ENCODE measurements at places on chromosomes 7 and 10.
A peak's percentile ranks its signal among the peaks of the same experiment; 100 is the strongest.

DNA sequence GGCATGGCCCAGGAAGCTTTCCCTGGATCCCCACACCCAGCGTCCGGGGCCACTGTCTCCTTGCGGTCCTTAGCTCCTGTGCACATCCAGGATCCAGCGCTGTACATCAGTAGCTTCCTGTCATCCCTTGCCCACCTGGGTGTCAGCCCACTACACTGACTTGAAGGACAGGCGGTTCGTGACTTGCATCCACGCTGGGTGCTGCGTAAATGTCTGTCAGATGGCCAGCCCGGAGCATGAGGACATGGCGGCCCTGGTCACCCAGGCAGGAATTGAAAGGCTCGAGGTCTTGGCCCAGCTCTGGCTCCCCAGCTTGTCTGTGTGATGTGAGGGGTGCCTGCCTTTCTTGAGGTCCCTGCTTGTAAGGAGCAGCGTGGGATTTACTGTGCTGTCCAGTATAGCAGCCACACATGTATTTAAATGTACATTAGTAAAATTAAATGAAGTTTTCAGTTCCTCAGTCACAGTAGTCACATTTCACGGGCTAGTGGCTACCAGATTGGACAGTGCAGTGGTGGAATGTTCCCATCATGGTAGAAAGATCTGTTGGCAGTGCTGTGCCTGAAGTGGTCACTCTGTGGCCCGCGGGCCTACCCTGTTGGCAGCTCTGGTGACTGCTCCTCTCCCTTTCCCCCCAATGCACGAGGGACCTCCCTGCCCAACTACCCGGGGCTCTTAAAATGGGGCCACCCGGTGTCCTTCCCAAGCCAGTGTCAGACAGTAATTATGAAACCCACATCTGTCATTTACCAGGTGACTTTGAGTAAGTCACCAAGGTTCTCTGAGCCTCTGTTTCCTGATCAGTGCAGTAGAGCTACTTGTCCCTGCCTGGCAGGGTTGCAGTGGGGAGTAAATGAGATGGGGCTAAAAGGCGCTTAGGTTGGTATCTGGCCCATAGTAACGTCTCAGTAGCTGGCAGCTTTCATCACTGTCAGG, 97.8 kb upstream of the PPIF start:
- DNase-seq: no peak
- H3K27me3 ChIP-seq: no peaks in the 10 kb centered on the region
- no peak overlapping the region for H3K4me3 ChIP-seq
- H3K36me3 ChIP-seq: no peaks in the 10 kb centered on the region

GRCh38 chr7:128912281-128912680, 1.8 kb upstream of the KCP start:
- DNase-seq: no peak
- no peaks in the 10 kb centered on the region for H3K4me1 ChIP-seq
- peaks cover 57% of the 10 kb centered on the region for H3K27me3 ChIP-seq
- H3K36me3 ChIP-seq: no peaks in the 10 kb centered on the region
- H3K4me3 ChIP-seq: no peak overlapping the region

DNA sequence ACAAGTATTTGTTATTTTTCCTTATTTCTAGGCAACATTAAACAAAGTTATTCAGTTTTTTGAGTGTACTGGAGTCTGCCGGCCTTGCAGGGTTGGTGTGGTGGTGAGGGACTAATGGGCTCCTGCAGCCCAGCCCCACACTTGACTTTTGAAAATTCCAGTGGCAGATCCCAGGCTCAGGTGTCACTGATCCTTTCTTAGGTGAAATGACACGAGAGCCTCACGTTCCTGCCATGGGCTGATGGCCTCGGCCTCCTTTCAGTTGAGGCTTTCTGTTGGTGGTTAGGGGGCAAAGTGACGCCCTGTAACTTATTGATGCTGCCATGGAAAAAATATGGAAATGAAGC, 117.9 kb downstream of the NKX6-2 start:
- no peak overlapping the region for H3K27ac ChIP-seq
- no peaks in the 10 kb centered on the region for H3K36me3 ChIP-seq
- H3K27me3 ChIP-seq: no peaks in the 10 kb centered on the region
- H3K4me1 ChIP-seq: peaks cover 19% of the 10 kb centered on the region
- no peak overlapping the region for H3K4me3 ChIP-seq

DNA sequence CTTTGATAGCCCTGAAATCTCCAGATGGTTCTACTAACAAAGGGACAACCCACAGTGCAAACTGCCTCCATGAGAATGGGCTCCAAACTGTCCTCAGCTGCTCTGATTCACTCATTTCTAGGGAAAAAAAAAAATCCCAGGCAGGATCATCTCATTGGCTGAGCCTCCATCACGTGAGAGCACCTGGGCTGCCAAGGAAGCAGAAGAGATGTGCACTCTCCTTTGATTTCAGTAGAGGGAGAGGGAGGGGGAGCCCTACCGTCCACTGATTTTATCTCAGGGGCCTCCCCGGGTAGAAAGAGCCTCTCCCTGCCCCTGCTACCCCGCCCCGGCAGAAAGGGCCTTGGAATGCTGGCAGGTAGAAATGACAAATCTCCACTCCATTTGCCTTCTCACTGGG, 725.4 kb downstream of the PHTF2 start:
- no peak for DNase-seq
- H3K4me3 ChIP-seq: no peak overlapping the region
- H3K27me3 ChIP-seq: no peaks in the 10 kb centered on the region
- H3K27ac ChIP-seq: no peak overlapping the region
- no peaks in the 10 kb centered on the region for H3K36me3 ChIP-seq

GRCh38 chr10:102781090-102781920, 37.6 kb downstream of the WBP1L start:
- peaks cover 4% of the 10 kb centered on the region for H3K36me3 ChIP-seq
- peak overlapping the region; percentile 47 for H3K27ac ChIP-seq
- H3K4me3 ChIP-seq: no peak overlapping the region
- no peaks in the 10 kb centered on the region for H3K27me3 ChIP-seq
- DNase-seq: peak; percentile 18

DNA sequence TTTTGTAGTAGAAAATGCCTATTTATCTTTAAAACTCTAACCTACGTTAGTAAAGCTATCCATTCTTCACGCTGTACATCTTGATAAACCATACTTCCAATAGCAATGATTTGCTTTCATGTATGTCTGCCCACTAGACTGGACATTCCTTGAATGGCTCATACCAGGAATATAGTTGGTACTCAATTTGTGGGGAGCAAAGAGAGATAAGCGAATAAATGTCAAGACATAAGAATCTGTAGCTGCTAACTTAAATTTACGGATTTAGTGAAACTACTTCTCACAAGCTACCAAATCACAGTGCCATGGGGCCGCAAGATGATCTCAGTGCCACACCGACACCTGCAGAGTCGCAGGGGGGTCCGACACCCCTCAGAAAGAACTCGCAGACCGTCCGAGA, 763 bp upstream of the RALA start:
- peak overlapping the region; percentile 79 for H3K27ac ChIP-seq
- no peaks in the 10 kb centered on the region for H3K27me3 ChIP-seq
- H3K36me3 ChIP-seq: no peaks in the 10 kb centered on the region
- peaks cover 19% of the 10 kb centered on the region for H3K4me1 ChIP-seq

DNA sequence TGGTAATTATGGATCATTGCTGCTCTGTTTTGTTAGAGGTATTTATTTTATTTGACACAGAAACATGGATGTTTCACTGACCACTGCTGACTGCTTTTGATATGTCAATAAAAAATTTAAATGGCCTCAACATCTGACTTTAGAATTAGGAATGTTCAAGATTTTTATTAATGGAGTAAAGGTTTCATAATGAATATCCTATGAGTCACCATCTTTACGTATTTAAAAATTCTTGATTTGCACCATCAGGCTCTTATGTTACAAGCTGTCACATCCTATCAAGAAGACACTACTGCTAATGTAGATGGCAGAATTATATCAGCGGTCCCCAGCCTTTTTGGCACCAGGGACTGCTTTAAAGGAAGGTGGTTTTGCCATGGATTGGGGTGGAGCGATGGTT, 578.7 kb upstream of the NRP1 start:
- no peak overlapping the region for H3K27ac ChIP-seq
- H3K27me3 ChIP-seq: no peaks in the 10 kb centered on the region
- no peak overlapping the region for H3K4me3 ChIP-seq
- no peaks in the 10 kb centered on the region for H3K36me3 ChIP-seq
- no peak for DNase-seq

DNA sequence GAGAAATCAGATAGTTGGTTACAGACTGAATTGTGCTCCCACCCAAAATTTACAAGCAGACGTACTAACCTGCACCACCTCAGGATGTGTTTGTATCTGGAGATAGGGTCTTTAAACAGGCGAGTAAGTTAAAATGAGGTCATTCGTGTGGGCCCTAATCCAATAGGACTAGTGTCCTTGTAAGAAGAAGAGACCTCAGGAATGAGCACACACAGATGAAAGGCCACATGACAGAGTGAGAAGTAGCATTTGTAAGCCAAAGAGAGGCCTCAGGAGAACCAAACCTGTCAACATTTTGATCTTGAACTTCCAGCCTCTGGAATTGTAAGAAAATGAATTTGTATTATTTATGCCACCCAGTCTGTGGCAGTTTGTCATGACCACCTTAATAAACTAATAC, 149.5 kb upstream of the VWC2 start:
- no peaks in the 10 kb centered on the region for H3K4me1 ChIP-seq
- no peaks in the 10 kb centered on the region for H3K36me3 ChIP-seq
- DNase-seq: no peak
- no peak overlapping the region for H3K4me3 ChIP-seq
- no peaks in the 10 kb centered on the region for H3K27me3 ChIP-seq

GRCh38 chr7:15905251-15906040, 219.0 kb upstream of the MEOX2 start:
- no peak overlapping the region for H3K4me3 ChIP-seq
- no peak overlapping the region for H3K27ac ChIP-seq
- no peak for DNase-seq
- no peaks in the 10 kb centered on the region for H3K4me1 ChIP-seq

DNA sequence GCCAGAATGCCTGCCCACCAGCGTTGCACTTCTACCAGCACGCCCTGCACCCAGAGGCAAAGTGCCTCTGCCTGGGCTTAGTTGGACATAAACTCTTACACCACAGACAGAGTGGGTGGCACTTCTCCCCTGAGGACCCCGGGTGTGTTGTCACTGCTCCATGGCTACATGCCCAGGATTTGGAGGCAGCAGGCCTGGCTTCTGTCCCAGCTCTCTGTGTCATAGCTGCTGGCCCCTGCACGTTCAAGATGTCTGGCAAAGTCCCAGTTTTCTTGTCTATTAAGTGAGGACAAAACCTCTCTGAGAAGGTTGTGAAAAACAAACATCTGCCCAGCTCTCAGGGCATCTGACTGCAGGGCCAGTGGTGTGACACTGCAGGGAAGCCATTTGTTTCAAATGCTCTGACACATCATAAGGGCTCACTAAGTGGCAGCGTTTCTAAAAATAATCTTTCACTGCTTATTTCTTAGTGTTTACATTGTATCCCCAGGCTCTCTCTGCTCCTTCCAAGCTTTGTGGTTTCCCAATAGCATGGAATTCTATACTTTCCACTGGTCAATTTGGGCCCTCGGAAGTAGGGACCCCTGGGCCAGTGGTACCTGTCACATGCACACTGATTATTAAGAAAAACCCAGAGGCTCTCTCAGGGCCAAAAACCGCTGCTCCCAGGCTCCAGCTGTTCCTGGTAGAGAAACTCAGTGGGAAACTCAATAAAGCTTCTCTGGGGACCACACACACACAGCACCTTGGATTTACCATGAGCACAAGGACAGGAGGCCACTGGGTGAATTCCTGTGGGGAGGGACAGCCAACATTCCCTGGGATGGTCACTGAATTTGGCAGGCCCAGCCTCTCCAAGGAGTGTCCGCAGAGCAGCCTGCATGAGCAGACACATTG, 86.2 kb upstream of the ANLN start:
- H3K4me1 ChIP-seq: peaks cover 4% of the 10 kb centered on the region
- H3K36me3 ChIP-seq: no peaks in the 10 kb centered on the region
- no peak overlapping the region for H3K27ac ChIP-seq
- no peak overlapping the region for H3K4me3 ChIP-seq
- no peak for DNase-seq

DNA sequence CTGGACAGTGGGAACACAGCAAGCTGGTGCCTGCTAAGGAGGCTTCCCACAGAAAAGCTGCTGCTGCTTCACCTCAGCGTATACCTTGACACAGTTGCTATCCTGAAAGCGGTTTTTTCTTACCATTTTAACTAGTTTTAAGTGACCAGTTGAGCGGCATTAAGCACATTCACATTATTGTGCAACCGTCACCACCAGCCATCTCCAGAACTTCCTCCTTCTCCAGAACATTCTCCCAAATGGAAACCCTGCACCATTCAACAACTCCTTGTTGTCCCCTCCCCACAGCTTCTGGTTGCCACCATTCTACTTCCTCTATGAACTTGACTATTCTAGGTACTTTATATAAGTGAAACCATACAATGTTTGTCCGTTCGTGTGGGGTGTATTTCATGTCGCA, 169.9 kb downstream of the SNX10 start:
- H3K27me3 ChIP-seq: peaks cover 47% of the 10 kb centered on the region
- H3K36me3 ChIP-seq: no peaks in the 10 kb centered on the region
- DNase-seq: no peak
- no peak overlapping the region for H3K4me3 ChIP-seq
- H3K27ac ChIP-seq: no peak overlapping the region

GRCh38 chr10:28246023-28246422, 56.8 kb downstream of the MPP7 start:
- no peaks in the 10 kb centered on the region for H3K27me3 ChIP-seq
- DNase-seq: no peak
- H3K27ac ChIP-seq: no peak overlapping the region
- no peaks in the 10 kb centered on the region for H3K36me3 ChIP-seq
- H3K4me1 ChIP-seq: no peaks in the 10 kb centered on the region
- no peak overlapping the region for H3K4me3 ChIP-seq

- DNase-seq: no peak
- no peaks in the 10 kb centered on the region for H3K4me1 ChIP-seq
- no peak overlapping the region for H3K27ac ChIP-seq
- no peaks in the 10 kb centered on the region for H3K36me3 ChIP-seq
- peaks cover 30% of the 10 kb centered on the region for H3K27me3 ChIP-seq
- no peak overlapping the region for H3K4me3 ChIP-seq
These were observed 94.9 kb upstream of the EEPD1 start for GRCh38 chr7:36058020-36058592.

DNA sequence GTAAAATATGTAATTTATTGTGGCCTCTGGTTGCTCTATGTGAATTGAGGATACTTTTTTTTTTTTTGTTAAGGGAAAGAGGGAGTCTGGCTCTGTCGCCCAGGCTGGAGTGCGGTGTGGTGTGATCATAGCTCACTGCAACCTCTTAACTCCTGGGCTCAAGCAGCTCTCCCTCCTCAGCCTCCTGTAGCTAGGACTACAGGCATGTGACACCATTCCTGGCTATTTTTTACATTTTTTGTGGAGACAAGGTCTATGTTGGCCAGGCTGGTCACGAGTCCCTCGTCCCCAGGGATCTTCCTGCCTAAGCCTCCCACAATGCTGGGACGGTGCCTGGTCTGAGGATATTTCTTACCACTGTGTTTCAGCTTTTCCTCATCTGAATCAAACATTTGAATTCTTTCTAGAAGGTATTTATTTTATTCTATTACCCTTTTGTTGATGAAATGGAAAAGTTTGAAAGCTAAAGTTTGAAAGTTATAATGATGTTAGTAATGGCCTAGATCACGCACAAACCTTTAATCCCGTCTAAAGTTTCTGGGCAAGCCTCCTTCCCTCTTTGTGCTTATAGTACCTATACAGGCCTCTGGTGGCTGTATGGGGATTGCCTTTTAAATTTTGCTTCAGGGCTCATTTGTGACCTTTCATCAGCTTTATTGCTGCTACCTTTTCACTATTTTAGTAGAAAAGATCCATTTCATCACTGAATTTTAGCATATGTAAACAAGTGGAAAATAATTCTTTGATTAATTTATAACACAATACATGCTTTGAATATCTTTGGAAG, 2.0 kb downstream of the IFRD1 start:
- H3K4me1 ChIP-seq: peaks cover 12% of the 10 kb centered on the region
- DNase-seq: no peak
- H3K36me3 ChIP-seq: peaks cover 21% of the 10 kb centered on the region
- peak overlapping the region; percentile 87 for H3K27ac ChIP-seq

Data from K562 (cell line).